Testis (tissue), 5 donors: ENCODE measurements at places on chromosomes 11 and 22. TPM values are rescaled to one million over a fixed set of nuclear protein-coding genes. Genes with fewer than 3 reads are reported as not detected.

DNA sequence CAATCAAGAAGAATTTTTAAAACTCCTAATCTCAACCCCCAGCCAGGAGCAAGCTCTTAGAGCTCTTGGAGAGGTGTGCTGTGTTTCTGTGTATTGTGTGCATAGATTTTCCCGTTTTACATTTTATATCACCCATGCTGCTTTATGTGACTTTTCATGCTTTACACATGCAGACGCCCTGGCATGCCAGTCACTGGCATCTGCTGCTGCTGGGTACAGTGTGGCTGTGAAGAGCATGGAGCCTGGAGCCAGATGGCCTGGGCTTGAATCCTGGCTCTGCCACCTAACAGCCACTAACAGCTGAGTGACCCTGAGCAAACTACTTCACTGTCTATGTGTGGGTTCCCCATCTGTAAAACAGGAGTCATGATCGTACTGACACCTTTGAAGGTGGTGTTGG, 23.1 kb downstream of the POLR3H start:
- no peak for DNase-seq

DNA sequence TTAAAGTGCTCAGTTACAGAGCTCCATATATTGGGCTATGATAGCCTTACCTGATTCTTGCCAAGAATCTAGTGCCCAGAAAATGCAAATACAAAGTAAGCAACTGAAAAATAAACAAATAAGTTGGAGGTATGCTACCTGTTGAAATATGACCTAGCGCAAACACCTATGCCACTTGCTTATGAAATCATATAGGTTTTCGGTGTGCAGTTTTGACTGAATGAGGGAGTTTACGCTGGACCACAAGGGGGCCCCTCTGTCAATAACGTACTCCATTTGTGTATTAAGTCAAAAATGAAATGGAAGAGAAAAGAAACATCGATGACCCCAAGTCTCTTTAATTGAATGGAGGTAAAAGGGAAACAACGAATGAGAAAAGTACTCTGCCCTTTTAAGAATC, 84.9 kb upstream of the TRIM77 start:
- DNase-seq, result no peak

DNA sequence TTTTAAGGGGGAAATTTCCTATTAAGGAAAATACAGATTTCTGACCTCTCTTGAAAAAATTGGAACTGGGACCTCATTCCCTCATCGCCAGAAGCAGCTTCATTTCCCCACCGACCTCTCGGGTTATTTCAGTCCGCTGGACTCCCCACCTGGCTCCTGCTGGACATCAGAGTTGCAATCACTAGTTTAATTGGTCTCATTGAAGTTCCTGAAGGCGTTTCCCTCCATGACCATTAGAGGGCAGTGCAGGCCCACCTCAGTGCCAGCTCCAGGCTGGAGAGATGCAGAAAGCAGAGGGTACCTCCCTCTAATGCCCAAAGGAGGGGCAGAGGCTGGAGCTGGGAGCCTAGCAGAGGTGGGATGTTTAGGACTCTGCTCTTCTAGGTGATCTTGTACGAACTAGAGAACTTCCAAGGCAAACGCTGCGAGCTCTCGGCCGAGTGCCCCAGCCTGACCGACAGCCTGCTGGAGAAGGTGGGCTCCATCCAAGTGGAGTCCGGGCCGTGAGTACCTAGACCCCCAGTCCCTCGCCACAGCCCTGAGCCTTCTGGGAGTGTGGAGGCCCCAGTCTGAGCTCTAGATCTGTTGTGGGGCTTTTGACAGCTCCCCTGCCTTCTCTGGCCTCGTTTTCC, 2.7 kb downstream of the CRYBB3 start:
- DNase-seq, result peak; percentile 77

- no peak for DNase-seq
Observed at GRCh38 chr22:19910180-19910744, 31.3 kb upstream of the COMT start.

GRCh38 chr11:7032692-7033091, 12.4 kb downstream of the NLRP14 start:
- DNase-seq, result no peak

GRCh38 chr11:94032066-94032465, 10.9 kb downstream of the HEPHL1 start:
- no peak for DNase-seq

DNA sequence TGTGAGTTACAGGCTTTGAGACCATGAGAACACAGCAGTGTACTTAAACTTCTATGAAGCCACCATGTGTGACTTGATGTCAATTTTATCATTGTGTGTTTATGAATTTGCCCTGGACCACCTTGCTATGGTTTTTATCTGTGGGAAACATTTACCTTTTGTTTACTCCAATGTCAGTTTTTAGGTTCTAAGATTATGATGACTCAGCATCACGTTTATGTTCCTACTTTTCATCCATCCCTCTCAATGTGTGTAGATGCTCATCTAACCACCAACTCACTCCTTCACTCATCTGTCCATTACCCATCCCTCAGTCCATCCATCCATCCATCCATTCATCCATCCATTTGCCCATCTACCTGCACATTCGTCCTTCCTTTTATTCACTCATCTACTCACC, 338.8 kb downstream of the MIAT start:
- DNase-seq, result no peak

GRCh38 chr11:77403211-77403610, 70.7 kb downstream of the PAK1 start:
- DNase-seq, result no peak

DNA sequence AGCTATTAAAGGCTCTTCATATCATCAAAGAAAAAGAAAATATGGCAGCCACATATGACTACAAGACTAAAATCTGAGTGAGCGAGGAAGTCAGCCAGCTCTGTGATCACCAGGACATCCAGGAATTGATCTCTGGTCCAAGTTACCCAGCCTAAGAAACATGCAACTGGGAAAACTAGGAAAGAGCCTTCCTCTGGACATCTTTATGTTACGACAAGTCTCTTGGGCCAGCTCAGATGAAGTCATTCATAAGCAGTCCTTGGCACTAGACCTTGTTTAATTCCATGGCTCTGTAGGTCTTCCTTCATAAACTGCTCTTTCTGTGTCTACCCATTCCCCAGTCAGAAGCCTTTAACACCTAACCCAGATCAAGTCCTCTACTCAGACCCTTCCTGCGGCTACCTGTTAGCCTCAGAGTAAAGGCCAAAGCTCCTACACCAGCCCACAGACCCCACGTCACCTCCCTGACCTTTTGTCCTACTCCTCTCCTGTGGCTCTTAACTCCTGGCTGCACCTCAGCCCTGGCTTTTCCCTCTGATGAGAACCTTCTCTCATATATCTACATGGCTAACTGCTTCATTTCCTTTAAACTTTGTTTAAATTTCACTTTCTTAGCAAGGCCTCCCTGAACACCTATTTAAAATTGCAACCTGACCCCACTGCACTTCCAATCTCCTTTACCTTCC, 134.0 kb downstream of the KIF18A start:
- no peak for DNase-seq

- no peak for DNase-seq
Observed at GRCh38 chr11:20126724-20127123, 33.6 kb downstream of the DBX1 start.

DNA sequence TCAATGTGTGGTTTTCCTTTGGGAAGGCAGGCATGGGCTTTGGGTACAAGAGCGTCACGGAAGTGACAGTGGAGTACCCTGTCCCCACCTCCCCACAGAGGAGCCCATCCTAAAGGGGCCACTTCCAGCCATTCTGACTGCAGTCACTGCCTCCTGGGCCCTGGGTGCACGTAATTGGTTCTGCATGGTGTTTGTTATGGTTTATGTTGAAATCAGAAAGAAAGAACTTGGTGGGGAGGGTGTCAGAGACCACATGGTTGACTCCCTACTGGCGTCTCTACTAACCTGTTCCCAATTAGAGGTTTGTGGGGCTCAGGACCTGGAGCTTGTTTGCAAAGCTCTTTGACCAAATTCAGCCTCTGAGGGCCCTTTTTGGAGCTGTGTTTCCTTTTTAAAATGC, 40.8 kb downstream of the RIBC2 start:
- no peak for DNase-seq

DNA sequence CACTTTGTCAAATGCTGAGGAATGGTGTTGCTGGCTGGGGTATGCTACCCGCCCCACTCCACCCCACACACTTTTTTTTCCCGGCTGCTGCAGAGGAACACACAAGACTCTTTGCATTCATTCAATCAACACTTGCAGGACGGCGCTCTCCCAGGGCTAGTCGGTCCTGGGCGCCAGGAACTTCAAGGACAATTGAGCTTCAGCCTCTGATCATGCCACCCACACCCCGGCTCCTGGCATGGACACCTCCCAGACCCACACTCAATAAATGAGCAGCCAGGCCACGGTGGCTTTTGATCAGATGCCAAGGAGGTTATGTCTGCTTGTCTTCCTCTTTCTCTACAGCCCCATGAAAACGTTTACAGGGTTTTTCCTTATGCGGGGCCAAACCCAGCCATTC, 19.8 kb downstream of the TPST2 start:
- peak; percentile 85 for DNase-seq

- no peak for DNase-seq
Observed at GRCh38 chr11:96237766-96238266, 105.2 kb downstream of the MAML2 start.

- DNase-seq, result no peak
Observed at GRCh38 chr11:59418156-59418555, 8.1 kb downstream of the OR5A2 start.

GRCh38 chr11:64122411-64123410, 43.2 kb downstream of the MACROD1 start:
- peak; percentile 61 for DNase-seq

Gene TTC38
- total RNA-seq, result 44.2 TPM

Gene VWA5A
- total RNA-seq, result 31.3 TPM

Gene DERL3
- total RNA-seq, result 16.2 TPM

Gene MYOD1
- 1.6 TPM for total RNA-seq

Gene MYO18B
- 23.6 TPM for total RNA-seq

Gene OR2AG1
- not detected for total RNA-seq

Gene TRIM51
- not detected for total RNA-seq
